Astrocyte (in vitro differentiated cells and primary cell): ENCODE measurements at places on chromosomes 5 and 9. TPM values are rescaled to one million over a fixed set of nuclear protein-coding genes. Genes with fewer than 3 reads are reported as not detected.
A peak's percentile ranks its signal among the peaks of the same experiment; 100 is the strongest.

GRCh38 chr5:178467205-178467567 is 123.0 kb downstream of the COL23A1 start:
- no peaks in the 10 kb centered on the region for H3K27me3 ChIP-seq
- H3K4me3 ChIP-seq, result no peak overlapping the region
- H3K27ac ChIP-seq, result no peak overlapping the region
- H3K4me1 ChIP-seq, result no peaks in the 10 kb centered on the region
- DNase-seq, result no peak

DNA sequence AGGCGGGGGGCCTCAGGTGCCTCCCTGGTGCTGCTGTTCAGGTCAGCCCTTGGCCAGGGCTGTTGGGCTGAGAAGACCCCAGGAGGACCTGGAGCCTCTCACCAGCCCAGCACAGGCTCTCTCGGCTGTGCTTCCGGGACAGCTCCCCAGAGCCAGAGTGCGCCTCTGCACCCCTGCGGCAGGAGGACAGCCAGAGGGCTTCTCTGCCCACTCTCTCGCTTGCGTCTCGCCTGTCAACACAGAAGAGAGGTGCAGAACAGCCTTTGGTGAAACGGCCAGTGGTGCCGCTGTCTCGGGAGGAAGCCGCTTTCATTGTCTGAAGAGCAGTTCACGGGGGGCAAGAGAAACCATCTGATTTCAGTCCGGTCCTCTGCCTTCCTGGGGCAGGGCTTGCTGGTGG is 3.8 kb upstream of the NACC2 start:
- no peaks in the 10 kb centered on the region for H3K36me3 ChIP-seq
- no peaks in the 10 kb centered on the region for H3K27me3 ChIP-seq
- no peak overlapping the region for H3K27ac ChIP-seq
- H3K4me3 ChIP-seq, result no peak overlapping the region
- DNase-seq, result no peak

GRCh38 chr9:91421971-91422757 is 1.5 kb downstream of the NFIL3 start:
- H3K4me1 ChIP-seq, result peaks cover 31% of the 10 kb centered on the region
- peak overlapping the region; percentile 92 for H3K27ac ChIP-seq
- DNase-seq, result peak; percentile 69
- no peaks in the 10 kb centered on the region for H3K27me3 ChIP-seq
- no peaks in the 10 kb centered on the region for H3K36me3 ChIP-seq

DNA sequence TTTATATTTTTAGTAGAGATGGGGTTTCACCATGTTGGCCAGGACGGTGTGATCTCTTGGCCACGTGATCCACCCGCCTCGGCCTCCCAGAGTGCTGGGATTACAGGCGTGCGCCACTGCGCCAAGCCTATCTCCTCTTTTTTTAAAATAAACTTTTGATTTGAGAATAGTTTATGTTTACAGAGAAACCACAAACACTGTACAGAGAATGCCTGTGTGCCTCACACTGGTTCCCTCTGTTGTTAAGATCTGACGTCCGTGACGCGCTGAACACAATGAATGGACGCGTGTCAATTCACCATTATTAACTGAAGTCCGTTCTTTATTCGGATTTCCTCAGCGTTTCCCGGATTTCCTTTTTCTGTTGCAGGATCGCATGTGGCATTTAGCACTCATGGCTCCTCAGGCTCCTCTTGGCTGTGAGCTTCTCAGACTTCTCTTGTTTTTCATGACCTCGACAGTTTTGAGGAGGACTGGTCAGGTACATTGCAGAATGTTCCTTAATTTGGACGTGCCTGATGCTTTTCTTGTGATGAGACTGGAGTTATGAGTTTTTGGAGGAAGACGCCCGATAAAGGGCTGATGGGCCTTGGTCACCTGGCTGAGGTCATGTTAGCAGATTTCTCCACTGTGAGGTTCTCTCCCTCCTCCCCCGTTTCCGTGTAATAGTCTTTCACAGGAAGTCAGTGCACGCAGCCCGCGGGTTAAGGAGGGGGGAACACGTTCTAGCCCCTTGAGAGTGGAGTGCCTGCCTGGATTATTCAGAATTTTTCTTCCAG is 69.6 kb downstream of the ANKRD33B start:
- no peaks in the 10 kb centered on the region for H3K27me3 ChIP-seq
- no peaks in the 10 kb centered on the region for H3K36me3 ChIP-seq
- no peak overlapping the region for H3K27ac ChIP-seq

DNA sequence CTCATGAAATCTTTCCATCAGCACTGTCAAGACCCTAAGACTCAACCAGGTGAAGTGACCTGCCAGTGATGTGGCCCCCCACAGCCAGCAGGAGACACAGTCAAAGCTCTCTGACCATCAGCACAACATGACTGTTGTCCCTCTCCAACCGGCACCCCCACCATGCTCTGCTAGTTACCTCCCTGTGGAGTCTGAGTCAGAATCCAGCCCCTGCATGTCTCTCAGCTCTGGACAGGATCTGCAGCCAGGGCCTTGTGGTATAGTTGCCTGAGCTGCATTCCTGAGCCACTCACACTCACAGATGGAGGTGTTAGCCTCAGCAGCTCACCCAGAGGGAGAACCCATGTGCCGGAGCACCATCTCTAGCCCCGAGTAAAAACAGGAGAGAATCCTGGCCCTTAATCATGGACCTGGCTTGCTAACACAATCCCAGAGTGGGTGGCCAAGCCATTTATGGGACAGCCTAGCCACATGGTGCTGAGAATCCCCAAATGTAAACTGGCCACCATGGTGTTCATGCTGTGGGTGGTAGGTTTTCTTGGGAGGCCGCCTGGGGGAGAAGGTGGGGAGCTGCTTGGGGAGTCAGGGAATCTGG is 237.8 kb downstream of the PAPPA start:
- H3K4me1 ChIP-seq, result peaks cover 3% of the 10 kb centered on the region
- H3K27ac ChIP-seq, result no peak overlapping the region
- DNase-seq, result peak; percentile 86
- H3K4me3 ChIP-seq, result no peak overlapping the region
- no peaks in the 10 kb centered on the region for H3K27me3 ChIP-seq

- H3K27me3 ChIP-seq, result no peaks in the 10 kb centered on the region
- no peaks in the 10 kb centered on the region for H3K36me3 ChIP-seq
- peak overlapping the region; percentile 100 for H3K27ac ChIP-seq
- peak; percentile 51 for DNase-seq
- no peak overlapping the region for H3K4me3 ChIP-seq
These were observed 15.5 kb downstream of the ATOX1 start for GRCh38 chr5:151742870-151743294.

The MEIKIN gene
- total RNA-seq, result not detected in 2 replicates

The WDR38 gene
- not detected in 2 replicates for total RNA-seq

The CEL gene
- 2.3 and 3.4 TPM in 2 replicates for total RNA-seq
